ENCODE measurements at places on chromosomes 7 and 10.

- DNase-seq, result no peak
Measured at GRCh38 chr7:132545756-132546155, 30.5 kb downstream of the PLXNA4 start.

- DNase-seq, result no peak
Measured at GRCh38 chr7:80775897-80776296, 137.5 kb downstream of the CD36 start.

- DNase-seq, result no peak
Measured at GRCh38 chr10:90966146-90966545, 45.3 kb upstream of the ANKRD1 start.

DNA sequence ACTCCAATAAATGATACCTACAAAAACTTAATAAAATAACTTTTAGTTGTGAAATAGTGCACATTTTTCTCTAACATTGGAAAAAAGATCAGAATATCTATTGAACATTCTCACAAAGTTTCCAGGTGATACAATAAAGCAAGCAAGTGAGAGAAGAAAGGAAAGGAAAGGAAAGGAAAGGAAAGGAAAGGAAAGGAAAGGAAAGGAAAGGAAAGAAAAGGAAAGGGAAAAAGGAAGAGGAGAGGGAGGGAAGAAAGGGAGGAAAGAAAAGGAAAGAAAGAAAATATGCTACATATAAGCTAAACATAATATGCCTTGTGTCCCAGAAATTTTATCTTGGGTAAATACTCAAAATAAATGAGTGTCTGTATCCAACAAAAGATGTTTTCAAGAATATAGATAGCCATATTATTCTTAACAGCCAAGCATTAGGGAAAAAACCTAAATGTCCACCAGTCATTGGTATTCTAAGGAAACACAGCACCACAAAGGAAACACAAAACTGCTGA lies 510.2 kb upstream of the ZWINT start:
- no peak for DNase-seq

All from NCI-H2107 (cell line).